Epithelial cell of esophagus (primary cell): ENCODE measurements at places on chromosomes 2 and 18.

GRCh38 chr2:128359841-128360240 lies 41.2 kb upstream of the HS6ST1 start:
- no peak for DNase-seq

- DNase-seq: no peak
Measured at GRCh38 chr2:5102823-5103222, 589.4 kb upstream of the SOX11 start.

GRCh38 chr2:121824264-121824663 lies 68.8 kb downstream of the TSN start:
- DNase-seq: no peak

GRCh38 chr2:68282811-68283418 lies 30.6 kb upstream of the PPP3R1 start:
- DNase-seq: peak; percentile 65
